ENCODE measurements at places on chromosomes 2 and 18. TPM values are rescaled to one million over a fixed set of nuclear protein-coding genes. Genes with fewer than 3 reads are reported as not detected.
A peak's percentile ranks its signal among the peaks of the same experiment; 100 is the strongest.

- no peaks in the 10 kb centered on the region for H3K27me3 ChIP-seq
- H3K4me3 ChIP-seq = peak overlapping the region; percentile 89
- no peak for DNase-seq
- H3K36me3 ChIP-seq = peaks cover 14% of the 10 kb centered on the region
- H3K4me1 ChIP-seq = peaks cover 25% of the 10 kb centered on the region
Observed at GRCh38 chr2:100563407-100564247, 834 bp downstream of the PDCL3 start.

- no peak for DNase-seq
- peaks cover 5% of the 10 kb centered on the region for H3K36me3 ChIP-seq
- H3K27ac ChIP-seq = no peak overlapping the region
- H3K27me3 ChIP-seq = no peaks in the 10 kb centered on the region
- no peak overlapping the region for H3K4me3 ChIP-seq
Observed at GRCh38 chr2:171711351-171711750, 24.1 kb downstream of the DYNC1I2 start.

DNA sequence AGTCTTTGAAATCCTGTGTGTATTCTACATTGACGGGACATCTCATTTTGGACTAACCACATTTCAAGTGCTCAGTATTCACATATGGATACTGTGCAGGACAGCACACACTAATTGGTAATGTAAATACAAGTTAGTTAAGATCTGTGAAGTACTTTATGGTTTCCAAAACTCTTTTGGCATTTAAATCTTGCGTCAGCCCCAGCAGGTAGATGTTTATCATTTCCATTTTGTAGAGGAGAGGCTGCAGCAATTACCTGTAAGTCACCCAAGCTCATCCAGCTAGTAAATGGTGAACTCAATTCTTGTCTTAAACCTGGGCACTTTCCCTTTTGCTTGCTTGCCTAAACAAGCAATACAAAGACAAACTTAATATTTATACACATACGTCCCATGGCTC, 1.6 kb upstream of the NAGK start:
- H3K4me1 ChIP-seq = peaks cover 39% of the 10 kb centered on the region
- no peak overlapping the region for H3K27ac ChIP-seq
- H3K36me3 ChIP-seq = peaks cover 9% of the 10 kb centered on the region

- H3K4me1 ChIP-seq = no peaks in the 10 kb centered on the region
- H3K4me3 ChIP-seq = no peak overlapping the region
- no peaks in the 10 kb centered on the region for H3K36me3 ChIP-seq
- H3K27ac ChIP-seq = no peak overlapping the region
- no peaks in the 10 kb centered on the region for H3K27me3 ChIP-seq
Observed at GRCh38 chr18:42564761-42565160, 550.7 kb downstream of the RIT2 start.

DNA sequence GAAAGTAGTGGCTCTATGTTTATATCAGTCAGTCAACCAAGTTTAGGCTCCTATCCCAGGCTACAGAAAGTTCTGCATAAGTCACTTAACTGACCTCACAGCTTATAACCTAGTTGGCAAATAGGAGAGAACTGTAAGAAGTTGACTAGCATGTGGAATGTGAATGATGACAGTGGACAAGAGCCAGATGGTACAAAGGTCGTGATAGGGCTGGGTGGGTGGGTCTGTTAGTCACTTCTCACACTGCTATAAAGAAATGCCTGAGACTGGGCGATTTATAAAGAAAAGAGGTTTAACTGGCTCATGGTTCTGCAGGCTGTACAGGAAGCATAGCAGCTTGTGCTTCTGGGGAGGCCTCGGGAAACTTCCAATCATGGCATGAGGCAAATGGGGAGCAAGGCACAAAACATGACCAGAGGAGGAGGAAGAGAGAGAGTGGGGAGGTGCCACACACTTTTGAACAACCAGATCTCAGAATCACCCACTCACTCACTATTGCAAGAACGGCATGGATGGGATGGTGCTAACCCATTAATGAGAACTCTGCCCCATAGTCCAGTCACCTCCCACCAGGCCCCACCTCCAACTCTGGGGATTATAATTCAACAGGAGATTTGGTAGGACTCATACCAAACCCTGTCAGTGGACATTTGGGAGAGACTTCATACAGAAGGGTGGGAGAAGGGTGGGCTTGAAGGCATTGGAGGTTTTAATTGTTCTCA, 68.8 kb downstream of the LTBP1 start:
- no peaks in the 10 kb centered on the region for H3K36me3 ChIP-seq
- H3K27ac ChIP-seq = no peak overlapping the region
- H3K27me3 ChIP-seq = peaks cover 6% of the 10 kb centered on the region
- no peak for DNase-seq
- no peaks in the 10 kb centered on the region for H3K4me1 ChIP-seq

GRCh38 chr2:229342376-229342775, 71.3 kb upstream of the PID1 start:
- H3K36me3 ChIP-seq = no peaks in the 10 kb centered on the region
- H3K4me1 ChIP-seq = no peaks in the 10 kb centered on the region
- H3K27me3 ChIP-seq = no peaks in the 10 kb centered on the region
- peak; percentile 1 for DNase-seq

DNA sequence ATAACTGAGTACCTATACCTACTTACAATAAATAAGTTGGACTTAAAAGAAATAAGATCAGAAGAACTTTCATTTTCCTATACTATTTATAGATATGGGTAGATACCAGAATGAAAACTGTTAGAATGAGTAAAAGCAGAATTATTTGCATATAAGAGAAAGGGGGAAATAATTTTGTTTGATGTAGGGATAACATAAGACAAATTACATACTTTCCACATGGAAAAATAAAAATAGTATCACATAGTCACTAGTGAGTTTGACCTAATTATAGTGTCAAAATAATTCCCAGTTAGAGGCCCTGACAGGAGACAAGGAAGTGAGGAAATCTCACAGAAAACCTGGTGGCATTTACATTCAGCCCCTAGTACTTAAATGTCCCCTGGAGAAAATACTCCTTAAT, 28.6 kb downstream of the KCMF1 start:
- H3K36me3 ChIP-seq = peaks cover 53% of the 10 kb centered on the region
- H3K4me1 ChIP-seq = peaks cover 71% of the 10 kb centered on the region
- peak overlapping the region; percentile 55 for H3K4me3 ChIP-seq
- no peak for DNase-seq

Gene SLC5A7
- total RNA-seq = not detected

All from activated naive CD8-positive, alpha-beta T cell treated with anti-CD3 and anti-CD28 coated beads for 36 hours (primary cell).